ENCODE measurements at places on chromosomes 6 and 20.

DNA sequence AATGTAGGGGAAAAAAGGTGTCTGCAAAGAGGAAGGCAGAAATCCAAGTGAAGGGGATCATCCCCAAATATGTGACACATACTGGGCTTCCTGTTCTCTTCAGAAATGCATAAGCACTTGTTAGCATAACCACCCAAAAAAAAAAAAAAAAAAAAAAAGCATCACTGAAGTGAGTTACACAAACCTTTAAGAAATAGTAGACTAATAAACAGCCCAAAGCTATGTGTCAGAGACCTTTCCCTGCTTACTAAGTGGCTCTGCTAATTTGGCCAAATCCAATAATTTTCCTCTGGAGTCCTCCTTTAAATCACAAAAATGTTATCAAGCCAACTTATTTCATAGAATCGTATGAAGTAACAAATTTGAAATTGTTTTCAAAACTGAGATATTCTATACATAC is 7.5 kb upstream of the DST start:
- no peak for DNase-seq

DNA sequence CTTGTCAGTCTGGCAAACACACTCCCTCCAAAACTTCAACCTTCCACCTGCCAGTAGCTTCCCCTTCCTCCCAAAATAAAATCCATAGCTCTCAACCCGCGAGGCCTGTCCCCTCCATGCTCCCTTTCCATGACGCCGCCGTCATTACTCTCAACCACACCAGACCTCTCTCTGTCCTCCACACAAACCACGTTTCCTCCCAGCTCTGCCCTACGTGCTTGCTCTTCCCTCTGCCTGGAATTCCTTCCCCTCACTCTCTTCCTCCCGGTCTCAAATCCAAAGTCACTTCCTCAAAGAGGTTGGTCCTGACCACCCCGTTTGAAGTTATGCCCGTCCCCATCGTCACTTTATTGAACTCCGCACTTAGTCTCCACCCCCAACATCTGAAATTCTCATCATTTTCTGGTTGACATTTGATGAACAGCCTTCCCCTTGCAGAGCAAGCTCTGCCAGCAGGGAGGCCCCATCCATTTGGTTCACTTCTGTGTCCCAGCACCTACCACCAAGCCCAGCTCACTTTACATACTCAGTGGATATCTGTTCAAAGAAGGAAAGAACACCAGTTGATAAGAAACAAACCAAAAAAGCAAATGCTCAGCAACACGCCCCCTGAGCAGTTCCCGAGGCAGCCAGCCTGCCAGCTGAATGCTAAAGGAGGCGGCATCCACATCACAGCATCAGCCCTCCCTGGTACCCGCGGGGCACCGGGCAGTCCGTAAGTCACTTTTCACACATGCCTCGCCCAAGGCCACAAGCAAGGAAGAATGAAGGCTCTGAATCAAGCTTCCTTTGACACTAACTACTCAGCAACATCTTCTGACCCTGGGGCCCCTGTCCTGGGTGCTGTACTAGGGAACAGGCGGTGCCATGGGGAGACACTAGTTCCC is 125.0 kb downstream of the NFATC2 start:
- DNase-seq = no peak

- DNase-seq = no peak
Observed at GRCh38 chr6:2796861-2797260, 31.7 kb downstream of the WRNIP1 start.

DNA sequence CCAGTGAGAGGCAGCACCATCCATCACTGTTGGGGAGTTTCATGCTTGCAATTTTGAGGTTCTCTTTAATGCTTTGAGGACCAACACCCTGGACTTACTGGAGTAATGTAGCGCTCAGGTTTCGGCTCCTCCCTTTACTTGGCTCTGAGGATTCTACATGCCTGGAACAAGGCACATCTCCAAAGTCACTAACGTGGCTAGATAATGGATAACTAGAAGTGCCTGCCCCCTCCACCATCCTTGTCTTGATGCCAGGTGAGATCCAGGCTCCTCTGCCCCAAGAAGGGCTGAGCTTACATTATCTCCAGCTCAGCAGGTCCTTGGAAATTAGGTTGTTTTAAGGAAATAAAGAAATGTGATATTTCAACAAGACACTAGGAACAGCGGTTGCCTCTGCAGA is 75.5 kb upstream of the ZNFX1 start:
- no peak for DNase-seq

DNA sequence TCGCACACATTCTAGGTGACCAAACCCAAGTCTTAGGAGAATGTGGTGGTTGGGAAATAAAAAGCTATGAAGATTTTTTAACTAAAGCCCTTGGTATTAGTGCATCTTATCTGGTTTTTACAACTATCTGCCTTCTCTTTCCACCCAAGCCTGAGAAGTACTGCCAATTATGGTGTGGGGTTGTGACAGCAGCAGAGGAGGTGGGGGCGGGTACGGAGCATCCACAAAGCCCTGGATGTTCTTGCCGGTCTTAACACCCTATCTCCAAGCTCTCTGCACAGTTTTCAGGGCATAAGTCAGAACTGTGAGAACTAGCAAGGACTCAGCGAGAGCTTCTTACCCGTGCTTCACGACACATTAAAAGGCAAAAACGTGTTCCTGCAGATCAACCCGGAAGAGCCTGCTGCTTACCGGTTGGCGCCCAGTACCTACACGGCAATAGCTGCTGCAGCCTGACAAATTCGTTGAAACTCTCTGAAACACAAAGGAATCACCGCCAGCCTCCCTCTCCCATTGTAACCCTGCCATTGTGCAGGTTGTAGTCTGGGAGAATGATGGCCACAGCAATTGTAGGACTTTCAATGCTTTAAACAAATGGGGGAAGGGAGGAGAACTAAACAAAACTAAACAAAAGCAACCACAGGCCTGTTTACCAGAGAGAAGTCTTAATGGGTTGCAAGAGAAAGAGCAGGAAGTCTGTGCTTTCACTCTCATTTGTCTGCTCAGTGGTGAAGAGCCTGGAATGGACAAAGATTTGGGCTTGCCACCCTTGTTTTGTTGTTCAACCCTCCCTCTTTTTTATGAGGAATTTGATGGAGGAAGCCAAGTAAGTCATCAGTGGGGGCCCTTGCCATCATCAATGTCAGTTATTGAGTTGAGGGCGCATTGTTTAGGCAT is 461.0 kb upstream of the JARID2 start:
- no peak for DNase-seq

Measured in esophagus squamous epithelium (tissue), 5 donors.